ENCODE measurements at places on chromosomes 12 and 14.
A peak's percentile ranks its signal among the peaks of the same experiment; 100 is the strongest.

DNA sequence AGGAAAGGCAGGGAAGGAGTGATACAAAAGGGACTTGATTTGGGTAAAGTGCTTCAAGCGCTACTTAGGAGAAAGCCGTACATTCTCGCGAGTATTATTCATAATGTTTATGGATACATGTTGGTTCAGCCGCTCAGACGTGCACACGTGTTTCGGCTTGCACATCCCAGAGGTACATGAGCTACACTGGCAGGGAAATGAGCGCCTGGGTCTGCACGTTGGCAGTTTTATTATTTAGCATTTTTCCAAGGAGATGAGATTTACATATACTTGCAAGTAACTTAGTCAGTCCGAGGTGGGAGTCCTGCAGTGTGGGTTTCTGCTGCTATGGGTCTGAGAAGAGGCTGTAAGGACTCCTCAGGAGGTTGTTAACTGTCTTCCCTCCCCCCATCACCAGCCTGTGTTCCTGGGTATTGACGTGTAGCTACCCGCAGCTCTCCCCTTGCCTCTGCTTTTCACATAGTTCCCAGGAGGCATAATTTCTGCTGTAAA, 1.5 kb downstream of the PRKCH start:
- DNase-seq: peak; percentile 6

- DNase-seq: no peak
Measured at GRCh38 chr12:22635812-22636211, 10.8 kb downstream of the ETNK1 start.

GRCh38 chr14:70416338-70416724, 559 bp downstream of the SYNJ2BP start:
- DNase-seq: peak; percentile 28

DNA sequence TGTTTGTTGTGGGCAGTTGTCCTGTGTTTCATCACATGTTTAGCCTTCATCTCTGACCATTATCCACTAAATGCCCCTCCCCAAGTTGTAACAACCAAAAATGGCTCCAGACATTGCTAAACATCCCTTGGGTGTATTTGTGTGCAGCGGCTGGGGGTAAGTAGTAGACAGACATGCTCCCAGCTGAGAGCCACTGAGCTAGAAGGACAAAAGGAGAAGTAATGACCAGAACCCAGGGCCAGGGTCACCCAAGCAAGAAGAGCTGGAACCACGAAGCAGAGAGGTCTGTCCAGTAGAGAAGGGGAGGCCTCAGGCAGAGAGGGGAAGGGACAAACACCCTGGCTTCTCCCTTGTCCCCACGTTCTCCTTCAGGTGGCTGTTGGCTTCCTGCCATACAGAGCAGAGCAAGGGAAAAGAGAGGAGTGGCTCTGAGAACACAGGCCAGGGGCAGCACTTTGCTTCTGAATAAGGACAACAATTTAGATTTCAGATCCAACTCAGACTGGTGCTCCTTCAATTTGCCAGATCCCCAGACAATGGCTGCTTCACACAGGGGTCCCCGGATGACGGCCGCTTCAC, 55.2 kb downstream of the NDUFA12 start:
- no peak for DNase-seq

- peak; percentile 80 for DNase-seq
Measured at GRCh38 chr12:54005853-54006558, 2.8 kb upstream of the HOXC8 start.

DNA sequence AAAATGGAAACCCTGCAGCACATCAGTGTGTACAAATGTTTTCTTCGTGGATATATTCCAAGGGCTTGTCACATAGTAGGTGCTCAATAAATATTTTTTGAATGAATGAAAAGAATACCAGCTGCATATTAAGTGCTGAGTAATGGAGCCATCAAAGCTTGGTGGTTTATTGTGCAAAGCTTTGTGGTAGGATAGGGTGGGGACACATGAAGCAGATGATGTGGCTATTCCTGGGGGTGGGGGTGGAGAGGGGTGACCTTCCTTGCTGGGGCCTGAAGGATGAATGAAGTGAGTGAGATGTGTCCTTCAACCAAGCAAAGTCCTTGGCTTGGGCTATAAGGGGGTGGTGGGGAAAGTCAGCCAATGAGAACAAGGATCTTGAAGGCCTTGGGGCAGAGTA, 4.3 kb upstream of the KRT81 start:
- no peak for DNase-seq
